ENCODE measurements at places on chromosomes 16 and 17.

DNA sequence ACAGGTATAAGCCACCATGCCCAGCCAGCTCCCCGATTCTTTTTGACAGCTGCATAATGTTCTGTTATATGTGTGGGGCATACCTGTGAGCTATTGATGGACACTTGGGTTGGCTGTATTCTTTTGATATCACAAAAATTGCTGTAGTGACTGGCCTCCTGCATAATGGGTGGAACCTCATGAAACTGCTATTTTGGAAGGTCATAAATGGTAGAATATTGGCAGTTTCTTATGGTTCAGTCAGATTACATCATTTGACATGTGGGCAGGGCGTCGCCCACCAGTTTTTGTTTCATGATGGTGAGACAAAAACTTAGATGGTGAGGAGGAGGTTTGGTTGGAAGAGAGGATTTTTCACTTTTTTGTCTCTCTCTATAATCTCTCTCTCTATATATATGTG, 26.7 kb upstream of the POLR3E start:
- DNase-seq, result no peak
- no peak overlapping the region for H3K27ac ChIP-seq
- H3K36me3 ChIP-seq, result peaks cover 36% of the 10 kb centered on the region
- no peaks in the 10 kb centered on the region for H3K27me3 ChIP-seq
- H3K4me1 ChIP-seq, result no peaks in the 10 kb centered on the region

- peaks cover 18% of the 10 kb centered on the region for H3K36me3 ChIP-seq
- peaks cover 42% of the 10 kb centered on the region for H3K4me1 ChIP-seq
- H3K27ac ChIP-seq, result peak overlapping the region; percentile 18
- no peaks in the 10 kb centered on the region for H3K27me3 ChIP-seq
These were observed 258.3 kb downstream of the PRKCA start for GRCh38 chr17:66560691-66561090.

DNA sequence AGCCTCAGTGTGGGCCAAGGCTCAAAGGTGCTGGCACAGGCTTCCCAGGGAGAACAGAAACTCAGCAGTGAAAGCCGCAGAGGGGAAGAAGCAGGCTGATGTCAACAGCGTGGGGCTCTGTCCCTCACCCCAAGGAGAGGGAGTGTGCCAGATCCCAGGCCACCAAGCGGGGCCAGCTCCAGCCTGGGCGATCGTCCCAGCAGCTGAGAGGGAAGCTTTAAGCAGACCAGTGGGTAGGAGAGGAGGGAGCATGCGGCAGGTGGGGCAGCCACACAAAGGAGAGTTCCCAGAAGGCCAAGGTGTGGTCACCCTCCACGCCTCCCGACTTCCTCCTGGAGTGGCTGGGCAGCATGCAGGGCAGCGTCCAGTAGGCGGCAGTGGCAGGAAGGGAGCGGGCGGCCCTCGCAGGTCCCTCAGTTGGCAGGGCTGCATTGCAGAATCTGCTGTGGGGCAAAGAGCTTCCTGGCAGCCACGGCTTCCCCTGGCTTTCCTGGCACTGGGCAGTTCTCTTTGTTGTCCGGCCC, 6.0 kb downstream of the SYNGR2 start:
- DNase-seq, result no peak
- peaks cover 50% of the 10 kb centered on the region for H3K4me1 ChIP-seq
- no peak overlapping the region for H3K4me3 ChIP-seq
- no peaks in the 10 kb centered on the region for H3K27me3 ChIP-seq

DNA sequence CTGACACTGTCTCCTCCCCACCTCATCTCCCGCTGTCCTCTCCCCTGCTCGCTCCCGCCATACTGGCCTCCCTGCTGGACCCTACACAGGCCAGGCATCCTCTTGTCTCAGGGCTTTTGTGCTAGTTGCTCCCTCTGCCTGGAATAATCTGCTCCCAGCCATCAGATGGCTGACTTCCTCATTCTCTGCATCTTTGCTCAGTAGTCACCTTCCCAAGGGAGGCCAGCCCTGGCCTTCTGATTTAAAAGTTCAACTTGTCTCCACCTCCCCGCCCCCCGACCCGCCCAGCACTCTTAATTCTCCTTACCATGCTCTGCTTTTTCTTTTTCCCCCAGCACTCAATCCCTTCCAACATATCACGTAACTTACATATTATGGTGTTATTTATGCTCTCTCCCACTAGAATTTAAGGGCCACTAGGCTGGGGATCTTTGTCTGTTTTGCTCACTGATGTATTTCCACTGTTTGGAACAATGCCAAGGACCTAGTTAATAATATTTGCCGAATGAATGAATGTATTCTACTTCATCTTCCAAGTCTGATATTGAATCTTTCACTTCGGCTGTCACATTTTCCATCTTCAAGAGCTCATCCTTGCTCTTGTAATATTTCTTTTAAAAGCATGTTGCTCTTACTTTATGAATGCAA, 178.3 kb downstream of the CDK5R1 start:
- DNase-seq, result no peak
- no peaks in the 10 kb centered on the region for H3K27me3 ChIP-seq
- H3K36me3 ChIP-seq, result peaks cover 7% of the 10 kb centered on the region
- H3K4me3 ChIP-seq, result no peak overlapping the region

- H3K27ac ChIP-seq, result no peak overlapping the region
- H3K27me3 ChIP-seq, result no peaks in the 10 kb centered on the region
These were observed 408.4 kb downstream of the CPPED1 start for GRCh38 chr16:12395268-12395667.

DNA sequence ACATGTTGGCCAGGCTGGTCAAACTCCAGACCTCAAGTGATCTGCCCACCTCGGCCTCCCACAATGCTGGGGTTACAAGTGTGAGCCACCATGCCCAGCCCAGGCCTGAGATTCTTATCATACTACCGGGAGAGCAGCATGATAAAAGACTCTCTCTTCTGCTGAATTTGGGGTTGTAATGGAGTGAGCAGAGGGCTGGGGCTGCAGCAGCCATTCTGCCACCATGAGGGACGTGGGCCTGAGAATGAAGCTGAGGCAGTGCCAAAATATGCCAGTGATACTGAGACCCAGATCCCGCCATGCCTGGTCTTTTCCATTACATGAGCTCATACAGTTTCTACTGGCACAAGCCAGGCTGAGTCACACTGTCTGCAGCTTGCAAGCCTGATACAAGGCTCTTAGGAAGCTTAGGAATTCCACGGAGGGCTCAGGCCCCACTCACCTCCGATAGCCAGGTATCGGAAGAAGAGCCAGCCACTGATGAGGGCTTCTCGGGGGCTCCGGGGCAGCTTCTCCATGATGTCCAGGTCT, 19.6 kb upstream of the P2RX1 start:
- no peak overlapping the region for H3K4me3 ChIP-seq
- H3K27me3 ChIP-seq, result no peaks in the 10 kb centered on the region
- DNase-seq, result no peak
- no peak overlapping the region for H3K27ac ChIP-seq
- peaks cover 23% of the 10 kb centered on the region for H3K36me3 ChIP-seq

DNA sequence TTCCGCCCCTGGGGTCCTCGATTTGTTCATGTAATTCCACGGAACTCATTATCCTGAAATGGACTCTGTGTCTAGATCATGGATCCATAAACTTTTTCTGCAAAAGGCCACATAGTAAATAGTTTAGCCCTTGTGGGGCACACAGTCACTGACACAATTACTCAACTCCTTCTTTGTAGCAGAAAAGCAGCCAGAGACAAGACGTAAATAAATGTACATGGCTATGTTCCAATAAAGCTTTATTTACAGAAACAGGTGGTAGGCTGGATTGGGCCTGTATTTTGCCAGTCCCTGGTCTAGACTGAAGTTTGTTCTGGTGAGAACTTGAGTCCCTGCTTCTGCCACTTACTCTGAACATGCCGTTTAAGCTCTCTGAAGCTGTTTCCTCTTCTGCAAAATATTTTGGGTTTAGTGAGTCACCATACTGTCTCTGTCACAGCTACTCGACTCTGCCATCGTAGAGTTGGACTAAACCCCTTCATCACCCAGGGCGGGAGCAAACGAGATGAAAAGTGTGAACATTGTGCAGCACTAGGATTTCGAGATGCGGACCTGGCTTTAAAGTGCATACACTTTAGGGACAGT, 61.9 kb upstream of the FOXF1 start:
- no peak for DNase-seq
- no peaks in the 10 kb centered on the region for H3K36me3 ChIP-seq
- H3K4me1 ChIP-seq, result no peaks in the 10 kb centered on the region
- H3K27ac ChIP-seq, result no peak overlapping the region
- H3K27me3 ChIP-seq, result no peaks in the 10 kb centered on the region
- no peak overlapping the region for H3K4me3 ChIP-seq

- no peak overlapping the region for H3K27ac ChIP-seq
- 0 out of 2 replicates have a peak, but pooled peaks cover 3% of the 10 kb centered on the region for H3K4me1 ChIP-seq
- H3K4me3 ChIP-seq, result no peak overlapping the region
- no peak for DNase-seq
- H3K27me3 ChIP-seq, result 0 out of 2 replicates have a peak, but pooled peaks cover 3% of the 10 kb centered on the region
- no peaks in the 10 kb centered on the region for H3K36me3 ChIP-seq
These were observed 325.5 kb downstream of the C16orf95 start for GRCh38 chr16:86991679-86992078.

- H3K36me3 ChIP-seq, result peaks cover 11% of the 10 kb centered on the region
- no peak overlapping the region for H3K27ac ChIP-seq
- H3K27me3 ChIP-seq, result peaks cover 68% of the 10 kb centered on the region
- H3K4me1 ChIP-seq, result peaks cover 65% of the 10 kb centered on the region
- H3K4me3 ChIP-seq, result peak overlapping the region; percentile 87
- no peak for DNase-seq
These were observed 2.6 kb downstream of the FZD2 start for GRCh38 chr17:44559634-44560554.

DNA sequence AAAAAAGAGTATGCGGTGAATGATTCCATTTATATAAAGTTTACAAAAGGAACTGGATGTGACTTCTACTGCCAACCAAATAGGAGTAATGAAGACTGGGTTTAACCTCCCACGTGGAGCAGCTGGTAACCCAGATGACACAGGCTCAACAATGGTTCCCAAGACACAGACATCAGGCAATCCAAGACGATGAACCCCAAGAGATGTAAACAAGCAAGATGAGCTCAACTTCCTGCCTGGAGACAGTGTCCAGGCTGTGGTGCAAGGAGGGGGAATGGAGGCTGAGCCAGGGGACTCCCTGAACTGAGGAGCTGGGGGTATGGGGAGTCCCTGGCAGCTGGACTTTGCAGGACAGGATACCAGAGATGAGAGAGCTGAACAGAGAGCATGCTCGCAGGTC, 104.7 kb downstream of the LITAF start:
- H3K27ac ChIP-seq, result no peak overlapping the region
- H3K4me3 ChIP-seq, result no peak overlapping the region
- no peak for DNase-seq
- H3K36me3 ChIP-seq, result peaks cover 56% of the 10 kb centered on the region
- no peaks in the 10 kb centered on the region for H3K27me3 ChIP-seq
- no peaks in the 10 kb centered on the region for H3K4me1 ChIP-seq

GRCh38 chr16:80116711-80117110, 424.1 kb upstream of the DYNLRB2 start:
- peaks cover 2% of the 10 kb centered on the region for H3K4me1 ChIP-seq
- no peak overlapping the region for H3K4me3 ChIP-seq
- no peaks in the 10 kb centered on the region for H3K36me3 ChIP-seq
- H3K27me3 ChIP-seq, result no peaks in the 10 kb centered on the region
- no peak for DNase-seq

- H3K36me3 ChIP-seq, result no peaks in the 10 kb centered on the region
- H3K27ac ChIP-seq, result peak overlapping the region; percentile 45
- H3K27me3 ChIP-seq, result no peaks in the 10 kb centered on the region
- peak; percentile 87 for DNase-seq
- peak overlapping the region; percentile 90 for H3K4me3 ChIP-seq
These were observed 2.7 kb downstream of the NDUFAF8 start for GRCh38 chr17:81241648-81242420.

DNA sequence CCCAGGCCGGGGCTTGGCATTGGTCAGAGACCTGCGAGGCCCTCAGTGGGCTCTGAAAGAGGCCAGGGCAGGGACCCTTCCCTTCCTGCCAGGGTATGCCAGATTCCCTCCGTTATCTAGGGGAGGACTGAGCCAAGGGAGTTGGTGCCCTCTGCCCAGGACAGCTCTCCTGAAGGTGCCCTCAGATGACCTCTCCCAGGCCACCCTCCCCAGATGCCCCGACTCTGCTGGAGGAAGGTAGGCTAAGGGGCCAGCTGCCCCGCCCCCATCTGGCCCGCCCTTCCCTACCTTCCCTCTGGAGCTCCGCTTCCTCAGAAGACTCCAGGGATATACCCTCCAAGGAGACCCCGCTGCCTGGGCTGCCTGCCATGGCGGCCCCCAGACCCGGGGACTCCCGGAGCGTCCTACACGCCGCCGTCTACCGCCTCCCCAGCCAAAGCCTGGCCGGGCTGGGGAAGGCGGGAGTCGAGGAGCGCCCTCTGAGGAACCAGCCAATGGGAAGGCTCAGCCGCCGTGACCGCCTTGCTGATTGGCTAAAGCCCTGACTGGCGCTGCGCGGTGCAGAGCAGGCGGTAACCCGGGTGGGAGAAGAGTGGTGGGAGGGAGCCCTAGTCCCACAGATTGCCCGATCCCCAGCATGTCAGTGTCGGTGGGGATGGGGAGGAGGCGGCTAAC, 7.0 kb downstream of the MPP2 start:
- peak; percentile 93 for DNase-seq
- no peak overlapping the region for H3K27ac ChIP-seq
- peaks cover 52% of the 10 kb centered on the region for H3K4me1 ChIP-seq
- H3K4me3 ChIP-seq, result peak overlapping the region; percentile 75

DNA sequence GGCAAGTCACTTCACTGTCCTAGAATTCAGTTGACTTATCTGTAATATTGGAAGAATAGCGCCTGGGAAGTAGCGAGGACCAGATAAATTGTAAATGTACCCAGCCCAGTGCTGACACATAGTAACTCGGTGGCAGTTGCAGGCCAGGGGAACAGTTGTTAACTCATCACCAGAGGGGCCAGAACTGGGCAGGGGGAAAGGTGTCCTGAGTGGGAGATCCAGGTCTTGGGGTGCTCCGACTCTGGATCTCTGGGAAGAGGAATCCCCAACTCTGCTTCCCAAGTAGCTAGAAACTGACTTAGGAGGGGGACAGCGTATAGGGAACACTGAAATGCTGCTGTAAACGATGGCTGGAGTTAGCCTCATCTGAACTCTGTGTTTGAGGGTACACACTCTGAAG, 23.0 kb downstream of the BCL7C start:
- H3K4me1 ChIP-seq, result peaks cover 2% of the 10 kb centered on the region
- no peak for DNase-seq
- H3K27me3 ChIP-seq, result peaks cover 42% of the 10 kb centered on the region
- no peaks in the 10 kb centered on the region for H3K36me3 ChIP-seq
- H3K27ac ChIP-seq, result no peak overlapping the region

DNA sequence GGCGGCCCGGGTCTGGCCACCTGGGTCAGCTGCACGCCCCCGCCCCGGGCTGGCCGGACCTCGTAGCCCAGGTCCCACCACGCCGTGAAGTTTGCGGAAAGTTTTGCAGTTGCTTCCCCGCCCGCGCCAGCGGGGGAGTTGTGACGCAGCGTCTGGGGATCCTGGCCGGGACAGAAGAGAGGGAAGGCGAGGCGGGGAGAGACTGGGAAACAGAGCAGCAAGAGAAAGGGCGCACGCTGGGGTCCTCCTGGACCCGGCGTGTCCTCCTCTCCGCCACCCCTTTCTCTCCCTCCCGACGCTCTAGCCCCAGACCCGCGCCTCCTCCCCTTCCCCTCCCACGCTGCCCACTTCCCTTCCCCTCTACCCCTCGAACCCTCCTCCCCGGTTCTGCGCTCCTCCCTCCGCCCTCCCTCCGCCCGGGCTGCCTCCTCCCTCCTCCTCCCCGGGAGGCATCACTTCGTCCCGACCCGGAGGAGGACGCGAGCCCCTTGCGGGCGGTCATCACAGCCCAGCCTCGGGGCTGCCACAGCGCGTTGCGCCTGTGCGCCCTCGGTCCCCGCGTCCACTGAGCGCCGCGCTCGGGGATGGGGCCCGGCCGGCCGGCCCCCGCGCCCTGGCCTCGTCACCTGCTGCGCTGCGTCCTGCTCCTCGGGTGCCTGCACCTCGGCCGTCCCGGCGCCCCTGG, at the start of gene MRC2:
Gene MRC2 (plus strand): TSS at position 452 of the 685 bp plus-strand sequence. CDS start 133 bp downstream, at position 585.
- peak; percentile 76 for DNase-seq
- 0 out of 2 replicates have a peak, but pooled peaks cover 3% of the 10 kb centered on the region for H3K36me3 ChIP-seq
- no peak within 1 kb of the TSS for H3K27ac ChIP-seq
- peaks cover 39% of the 10 kb centered on the region for H3K4me1 ChIP-seq
- peak within 1 kb of the TSS; percentile 89 for H3K4me3 ChIP-seq
- peaks cover 7% of the 10 kb centered on the region for H3K27me3 ChIP-seq

All from WTC11 (cell line).